NCI-H2171 treated with DMSO at 0.1 percent for 48 hours (cell line): ENCODE measurements at places on chromosomes 4 and X.

DNA sequence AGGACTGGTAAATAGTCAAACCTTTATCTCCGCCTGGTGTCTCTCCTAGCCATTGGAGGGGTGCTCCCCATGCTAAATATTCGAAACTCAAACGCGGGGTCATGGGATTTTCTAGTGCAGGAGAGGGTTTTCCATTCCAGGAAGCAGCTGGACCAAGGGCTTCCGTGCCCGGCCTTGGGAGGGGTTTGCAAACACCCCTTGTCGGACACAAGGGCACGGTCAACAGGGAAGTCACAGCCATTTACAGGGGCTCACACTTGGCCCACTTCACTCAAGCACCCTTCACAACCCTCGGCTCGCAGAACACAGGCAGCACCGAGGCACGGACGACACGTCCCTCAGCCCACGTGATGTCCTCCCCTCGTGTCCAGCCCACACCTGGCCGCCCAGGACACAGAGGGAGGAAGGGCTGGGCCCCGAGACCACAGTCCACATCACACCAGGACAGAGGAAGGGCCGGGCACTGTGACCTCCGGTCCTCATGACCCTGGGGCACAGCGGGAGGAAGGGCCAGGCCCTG is 10.3 kb upstream of the PLCXD1 start:
- no peak for DNase-seq

GRCh38 chr4:78949735-78950134 is 10.5 kb upstream of the PAQR3 start:
- no peak for DNase-seq

DNA sequence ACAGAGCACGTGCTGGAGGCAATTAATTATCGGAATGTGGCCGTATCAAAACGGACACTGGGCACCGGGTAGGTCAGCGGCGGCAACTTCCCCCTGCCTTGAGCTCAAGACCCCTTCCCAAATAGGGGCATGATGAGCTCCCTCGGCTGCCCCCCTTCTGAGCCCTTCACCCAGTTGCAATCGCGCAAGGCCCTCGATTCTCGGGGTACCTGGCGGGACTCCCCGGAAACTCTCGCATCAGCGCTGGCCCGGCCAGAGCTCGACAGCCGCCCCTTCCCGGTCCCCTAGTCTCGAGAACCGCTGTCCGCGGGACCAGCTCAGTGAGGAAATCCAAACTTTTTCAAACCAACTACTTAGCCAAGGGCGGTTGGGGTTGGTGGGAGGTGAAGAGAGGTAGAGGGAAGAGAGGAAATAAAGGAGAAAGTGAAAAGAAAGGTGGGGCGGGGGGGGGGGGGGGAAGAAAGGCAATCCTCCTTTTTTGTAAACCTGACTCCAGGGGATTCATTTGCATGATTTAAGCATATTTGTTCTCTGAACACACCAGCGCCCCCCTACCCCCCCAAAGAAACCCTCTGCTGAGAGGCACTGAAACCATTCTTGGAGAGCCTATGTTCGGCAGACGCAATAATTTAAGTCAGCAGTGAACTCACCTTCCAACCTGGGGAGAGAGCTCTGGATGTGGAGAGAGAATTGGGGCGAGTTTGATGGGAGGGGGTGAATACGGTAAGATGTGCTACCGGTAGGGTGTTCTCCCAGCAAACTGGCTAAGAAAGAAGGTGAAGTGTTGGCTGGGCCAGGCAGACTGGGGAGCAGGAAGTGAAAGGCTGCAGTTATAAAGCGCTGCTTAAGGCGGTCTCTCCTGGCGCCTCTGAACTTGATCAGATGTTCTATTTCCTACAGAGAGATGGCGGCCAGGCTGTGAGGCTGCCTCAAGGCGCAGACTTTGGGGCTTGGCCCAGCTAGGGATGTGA is 2.0 kb upstream of the ZIC3 start:
- DNase-seq: no peak

GRCh38 chr4:120636120-120636630 is 286.4 kb downstream of the PRDM5 start:
- DNase-seq: no peak

- DNase-seq: no peak
Measured at GRCh38 chr4:5759236-5760075, 48.5 kb downstream of the EVC start.

DNA sequence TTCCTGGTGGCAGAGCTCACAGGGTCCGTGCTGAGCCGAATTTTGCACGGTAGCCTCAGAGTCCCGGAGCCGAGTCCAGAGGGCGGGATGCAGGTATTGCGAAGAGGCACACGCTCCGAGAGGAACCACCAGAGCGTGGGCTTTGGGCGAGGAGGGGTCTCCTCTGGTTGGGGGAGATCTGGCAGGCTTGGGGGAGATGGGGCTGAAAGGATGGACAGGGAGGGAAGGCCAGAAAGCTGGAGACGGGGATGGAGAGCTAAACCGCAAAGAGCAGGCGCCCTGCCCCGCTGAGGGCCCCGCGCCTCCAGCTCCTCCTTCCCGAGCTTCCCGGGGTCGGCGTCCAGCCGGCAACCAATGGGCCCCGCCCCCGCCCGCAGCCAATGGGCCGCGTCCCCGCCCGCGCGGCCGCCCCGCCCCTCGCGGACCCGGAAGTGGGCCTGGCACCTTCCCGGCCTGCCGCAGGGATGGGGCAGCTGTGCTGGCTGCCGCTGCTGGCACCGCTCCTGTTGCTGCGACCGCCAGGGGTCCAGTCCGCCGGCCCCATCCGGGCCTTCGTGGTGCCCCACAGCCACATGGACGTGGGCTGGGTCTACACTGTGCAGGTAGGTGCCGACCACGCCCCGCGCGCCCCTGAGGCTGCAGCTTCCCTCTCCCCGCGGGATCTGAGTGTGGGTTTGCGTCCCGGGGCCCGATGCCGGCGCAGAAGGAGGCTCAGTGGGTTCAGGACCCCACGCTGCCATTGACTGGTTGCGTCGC is at the start of gene MAN2B2:
Gene MAN2B2, plus strand, starts transcription at position 443 of the 756 bp plus-strand sequence. Its CDS starts 22 bp downstream, at position 465.
- peak; percentile 53 for DNase-seq

GRCh38 chr4:78310007-78310739 is 241.4 kb upstream of the ANXA3 start:
- no peak for DNase-seq
